ENCODE measurements at places on chromosomes 1 and 21.

DNA sequence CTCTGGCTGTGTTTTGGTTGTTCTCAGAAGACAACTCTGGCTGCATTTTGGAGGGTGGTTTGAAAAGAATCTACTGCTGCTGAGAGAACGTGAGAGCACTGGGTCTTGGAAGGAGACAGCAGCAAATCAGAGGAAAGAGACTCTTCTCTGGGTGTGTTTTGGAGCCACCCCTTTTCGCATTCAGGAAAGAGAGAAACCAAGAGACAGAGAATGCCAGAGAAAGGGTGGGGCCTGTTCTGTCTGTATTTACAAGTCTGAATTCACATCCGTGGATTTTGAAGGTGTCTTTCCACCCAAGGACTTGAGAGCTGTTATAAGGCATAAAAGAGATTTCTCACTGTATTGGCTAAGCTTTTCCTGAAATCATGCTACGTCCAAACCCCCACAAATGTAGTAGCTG, 187.2 kb downstream of the C1orf94 start:
- DNase-seq, result no peak

DNA sequence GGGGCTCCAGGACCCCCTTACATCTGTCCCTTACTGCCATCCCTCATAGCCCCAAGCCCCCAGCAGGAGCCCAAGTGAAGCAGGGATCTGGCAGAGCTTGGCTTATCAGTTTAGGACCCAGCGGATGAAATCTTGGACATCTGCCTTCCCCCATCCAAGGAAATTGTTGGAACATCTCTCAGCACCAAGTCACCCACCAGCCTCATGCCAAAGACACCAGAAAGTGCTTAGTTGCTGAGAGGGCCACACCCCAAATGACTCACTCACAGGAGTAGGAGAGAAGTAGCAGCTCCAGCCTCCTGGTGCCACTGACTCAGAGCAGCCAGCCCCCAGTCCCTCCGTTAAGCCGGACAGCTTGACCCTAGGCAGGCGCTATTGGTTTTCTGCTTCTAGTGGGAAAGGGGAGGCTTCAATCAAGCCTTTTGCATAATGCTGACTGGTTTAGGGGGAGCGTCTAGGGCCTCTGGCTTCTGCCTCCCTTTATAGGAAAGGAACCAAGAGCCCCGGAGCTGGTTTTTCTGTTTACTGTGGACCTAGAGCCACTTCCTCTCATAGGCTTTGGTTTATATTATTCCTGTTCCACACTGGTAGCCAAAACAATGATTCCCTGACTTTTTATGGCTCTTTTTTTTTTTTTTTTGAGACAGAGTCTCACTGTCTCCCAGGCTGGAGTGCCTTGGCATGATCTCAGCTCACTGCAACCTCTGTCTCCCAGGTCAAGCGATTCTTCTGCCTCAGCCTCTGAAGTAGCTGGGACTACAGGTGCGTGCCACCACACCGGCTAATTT, 114.2 kb upstream of the IPO9 start:
- no peak for DNase-seq

DNA sequence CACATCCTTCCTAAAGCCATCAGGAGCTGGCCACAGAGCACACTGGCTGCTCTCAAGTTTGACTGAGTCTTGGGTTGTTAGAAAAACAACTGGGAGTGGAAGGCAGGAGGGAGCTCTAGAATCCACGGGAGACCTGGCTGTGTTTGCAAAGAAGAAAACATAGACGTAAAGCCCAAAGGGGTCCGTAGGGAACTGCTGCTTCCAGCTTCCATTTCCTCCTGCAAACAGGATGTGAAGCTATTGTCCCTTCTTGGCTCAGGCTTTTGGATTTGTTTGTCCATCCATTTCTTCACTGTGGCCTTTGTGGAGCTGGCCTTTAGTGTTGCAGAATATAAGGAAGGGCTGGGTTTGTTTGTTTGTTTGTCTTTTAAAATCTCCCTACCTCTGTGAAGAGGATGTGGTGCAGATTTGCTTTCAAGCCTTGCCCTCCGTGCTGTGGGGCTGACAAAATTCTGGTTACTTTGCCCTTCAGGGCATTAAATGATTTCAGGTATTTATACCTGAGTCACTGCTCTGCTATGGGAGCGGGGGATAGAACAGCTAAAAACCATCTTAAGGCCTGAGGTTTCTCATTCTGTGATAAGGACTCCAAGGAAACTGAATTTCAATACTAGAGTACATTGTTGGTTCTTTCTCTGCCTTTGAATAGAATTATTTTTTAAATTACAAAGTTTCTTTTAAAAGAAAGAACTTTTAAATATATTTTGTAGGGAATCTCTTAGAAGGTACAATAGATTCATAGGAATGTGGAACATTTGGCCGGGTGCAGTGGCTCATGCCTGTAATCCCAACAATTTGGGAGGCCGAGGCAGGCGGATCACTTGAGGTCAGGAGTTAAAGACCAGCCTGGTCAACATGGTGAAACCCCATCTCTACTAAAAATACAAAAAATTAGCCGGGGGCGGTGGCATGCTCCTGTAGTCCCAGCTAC, 74.3 kb downstream of the MPZL1 start:
- no peak for DNase-seq

DNA sequence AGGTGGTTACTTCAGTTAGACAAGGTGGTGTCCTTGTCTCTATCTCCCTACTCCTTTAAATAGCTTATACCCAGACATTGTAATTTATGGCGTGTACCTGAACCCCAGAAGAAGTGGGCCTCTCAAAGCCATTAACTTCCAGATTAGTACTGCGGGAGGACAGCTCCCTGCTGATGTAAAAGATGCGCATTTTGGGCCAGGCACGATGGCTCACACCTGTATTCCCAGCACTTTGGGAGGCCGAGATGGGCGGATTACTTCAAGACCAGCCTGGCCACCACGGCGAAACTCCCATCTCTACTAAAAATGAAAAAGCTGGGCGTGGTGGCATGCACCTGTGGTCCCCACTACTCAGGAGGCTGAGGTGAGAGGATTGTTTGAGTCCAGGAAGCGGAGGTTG, 15.0 kb upstream of the PLEKHM2 start:
- no peak for DNase-seq

- DNase-seq, result no peak
Observed at GRCh38 chr1:97905141-97905940, 15.5 kb downstream of the DPYD start.

DNA sequence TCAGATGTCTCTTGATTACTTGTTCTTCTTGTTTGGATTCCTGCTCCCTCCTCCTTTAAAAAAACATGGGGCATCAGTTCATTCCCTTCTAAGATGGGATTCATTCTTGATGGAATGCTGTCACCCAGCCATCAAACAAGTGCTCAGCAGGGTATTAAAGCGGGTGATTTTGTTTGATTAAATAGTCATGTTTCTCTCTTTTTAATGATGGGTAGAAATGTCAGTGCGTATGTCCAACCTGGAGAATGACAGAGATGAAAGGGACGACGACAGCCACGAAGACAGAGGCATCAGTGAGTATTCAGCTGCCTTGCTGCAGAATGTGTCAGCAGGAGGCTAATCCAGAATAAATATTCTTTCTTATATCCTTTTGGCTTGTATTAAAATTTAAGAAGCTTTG, 63.8 kb upstream of the RAVER2 start:
- no peak for DNase-seq

DNA sequence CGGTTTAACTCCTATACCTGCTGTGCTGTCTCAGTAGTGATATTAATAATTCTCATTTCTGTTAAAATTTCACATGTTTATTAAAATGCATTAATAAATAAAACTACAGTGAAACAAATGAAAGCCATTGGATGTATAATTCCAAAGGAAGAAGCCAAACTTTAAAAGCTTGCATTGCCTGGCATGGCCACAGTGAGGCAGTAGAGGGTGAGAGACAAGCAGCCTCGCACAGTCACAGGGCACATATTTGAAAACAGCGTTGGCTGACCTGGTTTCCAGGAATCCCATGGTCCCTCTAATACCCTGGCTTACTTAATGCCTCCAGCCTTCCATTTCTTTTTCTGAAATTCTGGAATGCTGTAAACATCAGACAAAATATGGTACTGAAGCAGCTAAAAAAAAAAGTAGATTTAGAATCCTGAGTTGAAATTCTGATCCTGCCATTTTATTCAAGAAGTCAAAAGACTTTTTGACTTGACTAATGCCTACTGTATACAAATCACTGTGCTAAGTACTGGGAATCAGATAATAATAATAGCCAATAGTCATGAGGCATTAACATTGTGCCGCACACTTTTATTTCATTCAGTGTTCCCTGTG, 6.7 kb upstream of the RNASEL start:
- no peak for DNase-seq

- no peak for DNase-seq
Observed at GRCh38 chr1:3588395-3588794, 22.9 kb downstream of the MEGF6 start.

DNA sequence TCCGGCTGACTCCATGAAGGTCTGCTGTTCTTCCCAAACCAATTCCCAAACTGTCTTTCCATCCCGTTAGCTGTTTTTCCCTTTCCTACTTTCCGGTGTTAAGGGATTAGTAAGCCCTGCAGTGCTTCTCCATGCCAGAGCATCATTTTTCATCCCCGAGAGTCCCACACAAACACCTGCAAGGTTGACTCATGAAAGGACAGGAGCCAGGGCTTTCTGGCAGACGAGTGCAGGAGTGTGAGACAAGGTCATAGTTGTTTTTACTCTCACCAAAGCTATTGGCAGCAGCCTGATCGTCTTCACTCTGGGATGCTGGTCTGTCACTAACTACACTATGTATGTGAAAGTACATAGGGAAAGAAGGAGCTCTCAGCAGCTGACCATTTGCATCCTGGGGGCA, 10.2 kb upstream of the BECN2 start:
- no peak for DNase-seq

- DNase-seq, result no peak
Observed at GRCh38 chr1:237873487-237874211, 17.1 kb downstream of the ZP4 start.

DNA sequence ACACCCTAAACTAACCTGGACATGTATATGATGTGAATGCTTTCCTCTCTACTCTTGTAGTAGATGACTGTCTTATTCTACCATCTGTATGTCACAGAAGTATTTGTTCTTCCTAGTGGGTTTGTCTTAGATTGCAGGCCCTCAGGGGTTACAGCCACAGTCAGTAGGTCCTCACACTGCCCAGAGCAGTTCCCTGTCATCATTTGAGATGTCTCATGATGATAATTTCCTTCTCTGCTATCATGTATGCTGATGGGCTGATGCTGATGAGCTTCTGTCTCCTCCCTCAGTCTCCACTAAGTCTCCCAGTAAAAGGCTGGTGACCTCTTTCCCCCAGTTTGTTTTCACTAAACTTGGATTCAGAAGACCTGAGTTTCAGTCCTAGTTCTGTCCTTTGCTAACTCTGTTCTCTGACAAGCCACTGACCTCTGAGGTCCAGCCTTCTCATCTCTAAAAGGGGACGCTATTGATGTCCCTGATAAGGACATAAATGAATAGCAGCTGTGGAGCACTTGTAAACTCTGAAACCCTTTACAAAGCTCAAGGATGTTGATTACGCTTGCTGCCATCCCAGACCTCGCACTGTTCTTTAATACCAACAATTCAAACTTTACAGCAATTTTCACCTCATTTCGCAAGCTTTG, 3.1 kb upstream of the ETV3 start:
- DNase-seq, result no peak

- no peak for DNase-seq
Observed at GRCh38 chr1:208235356-208235981, 8.7 kb downstream of the PLXNA2 start.

DNA sequence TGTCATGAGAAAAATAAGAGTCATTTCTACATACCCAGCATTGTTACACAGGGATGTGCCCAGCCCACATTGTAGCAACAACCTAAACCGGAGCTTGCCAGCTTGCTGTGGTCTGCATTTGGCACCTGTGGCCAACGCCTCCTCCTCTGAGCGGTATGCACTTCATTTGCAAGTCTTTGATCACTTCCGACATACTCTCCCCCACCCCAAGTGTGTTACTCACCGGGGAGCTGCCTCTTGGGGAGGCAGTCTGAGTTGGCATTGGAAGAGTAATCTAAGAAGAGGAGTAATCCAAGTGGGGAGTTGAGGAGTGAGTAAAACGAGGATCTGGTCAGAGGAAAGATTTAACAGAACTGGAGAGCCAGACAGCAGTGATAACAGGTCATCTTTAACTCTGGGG, 3.8 kb downstream of the BCL9 start:
- DNase-seq, result no peak

DNA sequence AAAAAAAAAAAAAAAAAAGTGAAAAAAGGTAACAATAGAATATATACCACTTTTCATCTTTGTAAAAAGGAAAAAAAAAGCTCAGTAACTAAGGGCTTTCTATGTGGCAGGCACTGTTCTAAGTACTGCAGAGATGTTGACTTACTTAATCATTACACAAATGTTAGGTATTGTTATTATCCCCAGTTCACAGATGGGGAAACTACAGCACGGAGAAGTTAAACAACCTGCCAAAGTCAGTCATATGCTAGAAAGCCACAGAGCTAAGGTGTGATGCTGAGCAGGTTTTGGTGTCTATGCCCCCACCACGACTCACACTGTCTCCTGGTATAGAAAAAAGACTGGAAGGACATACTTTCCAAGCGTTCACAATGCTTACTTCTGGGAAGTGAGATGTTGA, 6.6 kb upstream of the PNRC2 start:
- no peak for DNase-seq

- DNase-seq, result no peak
Observed at GRCh38 chr1:153698020-153698922, 19.8 kb downstream of the NPR1 start.

GRCh38 chr1:93702111-93702827, 20.6 kb upstream of the BCAR3 start:
- DNase-seq, result no peak

GRCh38 chr1:8590721-8591351, 226.6 kb downstream of the RERE start:
- DNase-seq, result no peak

GRCh38 chr1:14815175-14815877, 216.8 kb downstream of the KAZN start:
- DNase-seq, result no peak

- no peak for DNase-seq
Observed at GRCh38 chr1:14313731-14314431, 284.6 kb upstream of the KAZN start.

DNA sequence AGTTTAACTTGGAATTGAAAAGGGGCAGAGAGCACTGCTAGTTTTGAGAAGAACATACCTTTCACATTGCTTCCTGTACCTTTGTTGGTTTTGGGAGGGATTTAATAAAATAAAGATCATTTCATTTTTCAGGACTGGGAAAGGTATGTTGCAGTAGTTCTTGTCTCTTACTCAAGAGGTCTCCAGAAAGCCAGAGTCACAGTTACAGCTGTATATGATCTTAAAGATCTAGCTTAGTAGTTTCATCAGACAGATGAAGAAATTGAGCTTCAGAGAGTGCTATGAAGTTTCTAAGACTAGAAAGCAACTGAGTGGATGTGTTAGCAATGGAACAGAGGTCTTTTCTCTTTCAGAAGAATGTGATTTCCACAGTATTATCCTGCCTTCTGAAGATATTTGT, 1.0 kb downstream of the OR10K2 start:
- no peak for DNase-seq

- DNase-seq, result no peak
Observed at GRCh38 chr1:86852782-86853408, 61.0 kb downstream of the SELENOF start.

All from cortex of kidney (tissue), 1 donor.